Stimulated activated CD4-positive, alpha-beta T cell treated with anti-CD3 and anti-CD28 coated beads, Interleukin-15, amount 100 ng/mL, for 48 hours (primary cell): ENCODE measurements at places on chromosomes 4 and X.

- no peak for DNase-seq
Measured at GRCh38 chr4:26248647-26249046, 72.2 kb upstream of the RBPJ start.

DNA sequence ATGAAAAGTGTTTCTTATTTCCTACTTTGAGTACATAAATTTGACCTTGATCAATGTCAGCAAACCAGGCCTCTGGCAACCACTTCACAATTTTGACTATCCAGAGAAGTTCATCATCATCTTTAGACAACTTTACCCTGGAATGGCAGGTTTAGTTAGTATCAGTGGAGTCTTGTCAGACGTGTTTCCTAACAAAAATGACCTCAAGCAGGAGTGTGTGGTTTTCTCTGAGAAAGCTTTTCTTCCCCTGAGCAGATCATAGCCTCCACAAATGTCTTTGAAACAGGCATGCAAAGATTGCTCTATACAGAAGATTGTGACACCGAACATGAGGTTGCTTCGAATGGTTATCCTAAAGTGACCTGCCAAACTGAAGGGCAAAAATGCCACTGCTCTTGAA, 642.3 kb downstream of the RPA4 start:
- no peak for DNase-seq

DNA sequence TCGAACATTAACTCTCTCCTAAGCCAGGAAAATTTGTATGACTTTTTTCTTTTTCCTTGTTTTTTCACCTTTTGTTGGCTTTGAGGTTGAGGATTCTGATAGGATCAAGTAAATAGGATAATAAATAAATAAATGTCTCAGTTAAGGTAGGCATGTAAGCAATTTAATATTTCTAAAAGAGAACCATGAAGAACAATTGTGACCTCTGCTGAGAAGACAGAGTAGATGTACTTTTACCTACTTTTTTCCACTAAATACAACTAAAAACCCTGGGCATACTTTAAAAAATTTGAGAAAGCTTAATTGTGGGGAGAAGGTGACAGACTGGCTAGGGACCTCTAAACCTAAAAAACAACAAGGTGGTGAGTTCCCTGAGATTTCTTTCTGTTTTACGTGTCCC, 31.6 kb upstream of the CLNK start:
- no peak for DNase-seq

GRCh38 chrX:136598631-136599030, 49.3 kb upstream of the CD40LG start:
- no peak for DNase-seq

DNA sequence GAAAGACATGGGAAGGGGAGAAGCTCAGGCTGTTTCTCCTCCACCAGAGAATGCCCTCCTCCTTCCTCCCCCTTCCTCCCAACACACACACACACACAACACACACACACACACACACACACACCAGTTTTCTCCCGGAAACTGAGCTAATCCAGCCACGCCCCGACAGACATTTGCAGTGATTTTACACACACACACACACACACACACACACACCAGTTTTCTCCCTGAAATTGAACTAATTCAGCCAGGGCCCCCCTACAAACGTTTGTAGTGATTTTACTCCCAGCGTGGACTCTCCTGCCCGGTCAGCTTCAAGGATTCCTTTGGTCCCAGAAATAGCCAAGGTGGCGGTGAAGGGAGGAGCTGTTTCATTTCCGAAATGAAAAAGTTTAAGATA, 32.9 kb upstream of the STX18 start:
- no peak for DNase-seq

DNA sequence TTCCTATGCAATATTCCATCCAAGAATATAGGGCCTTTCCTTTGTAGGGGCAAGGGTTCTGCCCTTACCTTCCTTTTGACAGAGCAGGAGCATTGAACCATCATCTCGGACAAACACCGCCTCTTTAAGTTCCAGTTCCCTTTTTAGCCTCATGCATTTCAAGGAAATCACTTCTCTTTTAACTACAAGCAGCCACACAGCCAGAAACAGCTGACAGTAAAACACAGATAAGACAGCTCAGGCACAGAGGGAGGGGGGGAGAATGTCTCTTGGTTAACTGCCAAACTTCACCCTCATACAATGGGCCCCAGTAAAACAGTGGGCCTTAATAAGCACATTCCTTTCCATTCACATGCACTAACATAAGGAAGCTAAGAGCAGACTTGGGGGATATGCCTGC, 648.3 kb downstream of the GABRG1 start:
- DNase-seq = no peak

DNA sequence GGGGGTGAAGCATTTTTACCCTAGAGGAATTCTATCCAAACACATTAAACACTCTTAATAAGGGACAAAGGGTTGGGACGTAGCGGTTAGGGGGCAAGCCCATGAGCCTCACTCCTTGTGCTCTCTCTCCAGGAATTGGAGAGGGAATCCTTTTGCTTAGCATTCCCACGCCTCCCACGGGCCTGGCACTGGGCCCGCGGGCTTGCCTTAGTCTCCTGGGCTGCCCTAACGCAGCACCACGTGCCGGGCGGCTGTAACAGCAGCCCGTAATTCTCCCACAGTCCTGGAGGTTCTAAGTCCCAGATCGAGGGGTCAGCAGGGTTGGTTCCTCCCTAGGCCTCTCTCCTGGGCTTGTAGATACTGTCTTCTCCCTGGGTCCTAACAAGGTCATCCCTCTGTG, 67.5 kb downstream of the TBL1X start:
- DNase-seq = no peak

- DNase-seq = no peak
Measured at GRCh38 chr4:91734682-91735081, 569.1 kb upstream of the GRID2 start.

- no peak for DNase-seq
Measured at GRCh38 chr4:47597696-47598095, 112.6 kb downstream of the ATP10D start.
